ENCODE measurements at places on chromosomes 13 and 19. TPM values are rescaled to one million over a fixed set of nuclear protein-coding genes. Genes with fewer than 3 reads are reported as not detected.
A peak's percentile ranks its signal among the peaks of the same experiment; 100 is the strongest.

DNA sequence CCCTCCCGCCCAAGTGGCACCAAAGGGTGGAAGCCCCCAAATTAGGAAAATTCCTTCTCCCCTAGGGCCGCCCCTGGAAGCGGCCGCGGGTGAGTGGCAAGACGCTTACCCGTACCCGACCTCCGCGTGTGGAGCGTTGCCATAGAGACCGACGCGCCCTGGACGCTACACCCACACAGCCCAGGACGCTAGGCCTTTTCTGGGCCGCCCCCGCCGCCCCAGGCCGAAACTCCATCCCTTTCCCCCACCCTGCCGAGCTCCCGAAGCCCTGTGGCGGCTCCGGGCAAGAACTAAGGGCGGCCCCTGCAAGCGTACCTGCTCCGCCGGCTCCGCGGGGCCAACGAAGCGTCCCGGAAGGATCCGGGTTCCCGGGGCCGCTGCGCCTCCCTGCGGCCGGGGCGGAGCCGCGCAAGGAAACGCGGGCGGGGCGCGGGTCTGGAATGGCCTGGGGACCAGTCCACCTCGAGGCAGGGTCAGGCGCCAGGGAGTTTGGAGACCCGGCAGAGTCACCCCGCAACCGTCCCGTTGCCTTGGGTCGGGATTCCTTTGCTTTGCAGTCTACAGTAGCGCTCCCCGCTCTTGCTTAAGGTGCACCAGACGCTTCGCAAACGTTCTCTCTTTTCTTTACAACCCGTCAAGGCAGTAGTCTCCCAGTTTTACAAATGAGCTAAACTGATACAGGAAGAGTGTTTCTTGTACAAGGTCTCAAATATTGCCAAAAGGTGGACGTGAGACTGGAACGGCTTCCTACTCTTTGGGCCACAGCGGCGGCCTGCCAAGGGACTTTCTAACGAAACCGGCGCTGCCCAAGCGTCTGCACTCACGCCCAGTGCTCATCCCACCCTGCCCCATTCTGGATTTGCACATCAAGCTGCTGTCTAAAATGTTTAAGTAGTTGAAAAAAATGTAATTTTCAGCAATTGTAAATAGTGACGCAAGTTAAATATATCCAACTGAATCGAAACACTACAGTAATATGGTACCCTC, at the start of gene NEK5:
Gene NEK5 (minus strand): TSS at position 360 of the 987 bp plus-strand sequence. CDS start 1,591 bp downstream, outside the sequence.
- peaks cover 14% of the 10 kb centered on the region for H3K4me1 ChIP-seq
- H3K4me3 ChIP-seq: peak within 1 kb of the TSS; percentile 77
- peaks cover 8% of the 10 kb centered on the region for H3K27me3 ChIP-seq

DNA sequence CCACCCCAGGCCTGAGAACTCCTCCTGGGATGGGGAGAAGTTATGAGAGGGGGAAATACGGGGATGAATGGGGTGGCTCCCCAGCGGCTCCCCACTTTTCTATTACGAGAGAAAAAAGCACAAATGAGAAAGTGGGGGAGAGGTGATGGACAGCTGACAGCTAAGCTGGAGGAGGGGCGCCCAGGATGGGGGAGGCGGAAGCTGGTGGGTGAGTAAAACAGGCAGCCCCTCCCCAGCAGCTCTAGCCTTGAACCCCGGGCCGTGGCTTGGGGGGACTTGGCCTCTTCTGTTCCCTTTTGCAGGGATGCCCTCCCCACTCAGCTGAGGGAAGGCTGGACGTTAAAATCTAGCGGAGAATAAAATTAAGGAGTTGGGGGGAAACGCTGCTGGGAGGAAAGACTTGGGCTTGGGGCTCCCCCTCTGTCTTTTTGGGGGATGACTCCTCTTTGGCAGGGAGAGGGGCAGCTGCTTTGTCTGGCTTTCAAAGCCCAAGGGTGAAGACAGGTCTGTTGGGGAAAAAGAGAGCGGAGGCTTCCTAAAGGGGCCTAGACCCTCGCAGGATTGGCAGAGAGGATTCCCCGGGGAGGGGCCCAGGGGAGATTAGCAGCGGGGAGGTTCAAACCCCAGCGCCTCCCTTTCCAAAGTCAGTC, 1.4 kb upstream of the SAMD1 start:
- DNase-seq: no peak
- H3K36me3 ChIP-seq: peaks cover 39% of the 10 kb centered on the region
- H3K4me3 ChIP-seq: peak overlapping the region; percentile 99
- no peaks in the 10 kb centered on the region for H3K27me3 ChIP-seq

Gene MIA
- total RNA-seq: not detected

- DNase-seq: no peak
- peaks cover 33% of the 10 kb centered on the region for H3K27me3 ChIP-seq
- H3K36me3 ChIP-seq: no peaks in the 10 kb centered on the region
Measured at GRCh38 chr13:75222031-75222430, 259.9 kb downstream of the TBC1D4 start.

DNA sequence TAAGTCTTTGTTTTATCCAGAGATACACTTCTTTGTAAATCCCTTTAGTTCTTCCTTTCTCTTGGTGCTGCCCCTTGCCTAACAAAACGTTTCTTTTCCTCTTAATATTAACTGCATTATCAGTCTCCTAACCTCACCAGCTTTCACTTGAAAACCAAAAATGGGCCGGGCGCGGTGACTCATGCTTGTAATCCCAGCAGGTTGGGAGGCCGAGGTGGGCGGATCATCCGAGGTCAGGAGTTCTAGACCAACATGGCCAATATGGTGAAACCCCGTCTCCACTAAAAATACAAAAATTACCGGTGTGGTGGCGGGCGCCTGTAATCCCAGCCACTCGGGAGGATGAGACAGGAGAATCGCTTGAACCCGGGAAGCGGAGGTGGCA, 329.8 kb upstream of the MIR17HG start:
- H3K27ac ChIP-seq: no peak overlapping the region
- no peaks in the 10 kb centered on the region for H3K27me3 ChIP-seq
- no peaks in the 10 kb centered on the region for H3K36me3 ChIP-seq
- no peak for DNase-seq
- no peaks in the 10 kb centered on the region for H3K4me1 ChIP-seq

Gene CCNA1
- 1.5 TPM for total RNA-seq

DNA sequence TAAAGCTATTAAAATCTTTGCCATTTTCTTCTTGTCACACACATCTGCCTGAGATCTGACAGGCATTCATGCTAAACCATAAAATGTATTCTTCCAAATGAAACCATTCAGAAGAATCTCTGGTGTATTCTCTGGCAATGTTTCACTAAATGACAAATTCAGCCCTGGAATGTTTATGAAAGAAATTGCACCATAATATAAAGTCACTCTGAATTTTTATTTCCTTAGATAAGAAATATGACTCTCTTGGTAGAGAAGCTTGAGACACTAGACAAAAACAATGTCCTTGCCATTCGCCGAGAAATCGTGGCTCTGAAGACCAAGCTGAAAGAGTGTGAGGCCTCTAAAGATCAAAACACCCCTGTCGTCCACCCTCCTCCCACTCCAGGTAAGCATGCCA, 14.3 kb downstream of the OLFM4 start:
- H3K4me3 ChIP-seq: no peak overlapping the region
- DNase-seq: no peak
- no peaks in the 10 kb centered on the region for H3K36me3 ChIP-seq

DNA sequence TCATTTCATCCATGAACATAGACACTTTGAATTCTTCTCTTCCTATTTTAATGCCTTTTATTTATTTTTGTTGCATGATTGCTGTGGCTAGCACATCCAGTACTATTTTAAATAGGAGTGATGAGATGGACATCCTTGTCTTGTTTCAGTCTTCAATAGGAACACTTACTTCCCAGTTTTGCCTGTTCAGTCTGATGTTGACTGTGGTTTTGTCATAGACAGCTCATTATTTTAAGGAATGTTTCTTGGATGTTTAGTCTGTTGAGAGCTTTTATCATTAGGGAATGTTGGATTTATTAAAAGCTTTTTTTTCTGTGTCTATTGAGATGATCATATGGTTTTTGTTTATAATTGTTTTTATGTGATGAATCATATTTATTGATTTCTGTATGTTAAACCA, 586.6 kb downstream of the SLITRK1 start:
- H3K4me1 ChIP-seq: no peaks in the 10 kb centered on the region
- H3K4me3 ChIP-seq: no peak overlapping the region
- DNase-seq: no peak
- H3K27ac ChIP-seq: no peak overlapping the region
- no peaks in the 10 kb centered on the region for H3K27me3 ChIP-seq

Gene SMAD9
- total RNA-seq: 0.08 TPM

DNA sequence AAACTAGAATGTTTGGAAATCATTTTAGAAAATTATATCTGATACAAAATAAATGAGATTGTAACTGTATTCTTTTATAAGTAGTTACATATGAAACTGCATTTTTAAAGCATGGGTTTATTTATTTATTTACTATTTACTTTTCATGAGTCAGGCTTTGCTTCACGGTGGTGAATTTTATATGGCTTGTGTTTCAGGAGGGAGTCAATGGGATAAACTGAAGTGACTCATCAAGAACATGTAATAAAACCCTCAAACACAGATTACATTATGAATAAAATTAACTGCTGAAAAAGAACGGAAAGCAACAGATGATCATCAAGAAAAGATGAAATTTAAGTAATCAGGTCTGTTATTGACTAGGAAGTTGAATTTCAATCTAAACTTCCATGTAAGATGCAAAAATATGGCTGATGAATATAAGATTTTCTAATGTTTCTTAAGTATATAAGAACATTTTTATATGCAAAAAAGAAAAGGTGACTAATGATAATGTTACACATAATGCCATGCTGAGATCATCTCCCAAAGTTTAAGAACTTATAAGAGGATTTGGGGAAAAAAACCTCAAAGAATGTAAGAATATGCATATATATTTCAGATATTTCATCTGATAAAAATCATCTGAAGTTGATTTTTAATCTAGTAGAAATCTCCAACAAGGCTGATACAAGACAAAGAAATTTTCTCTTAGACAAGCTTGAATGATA, 383.6 kb downstream of the SLITRK1 start:
- no peak overlapping the region for H3K4me3 ChIP-seq
- H3K27me3 ChIP-seq: no peaks in the 10 kb centered on the region

Gene ADGRE1
- 4.6 TPM for total RNA-seq

DNA sequence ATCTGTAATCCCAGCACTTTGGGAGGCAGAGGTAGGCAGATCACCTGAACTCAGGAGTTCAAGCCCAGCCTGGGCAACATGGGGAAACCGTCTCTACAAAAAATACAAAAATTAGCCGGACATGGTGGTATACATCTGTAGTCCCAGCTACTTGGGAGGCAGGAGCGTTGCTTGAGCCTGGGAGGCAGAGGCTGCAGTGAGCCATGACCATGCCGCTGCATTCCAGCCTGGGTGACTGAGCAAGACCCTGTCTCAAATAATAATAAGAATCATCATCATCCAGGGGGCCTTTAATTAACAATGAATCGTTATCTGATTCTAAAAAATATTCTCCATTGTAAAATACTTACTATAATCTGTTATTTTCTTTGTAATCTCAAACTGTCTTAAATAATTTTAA, 283.4 kb downstream of the DACH1 start:
- no peaks in the 10 kb centered on the region for H3K36me3 ChIP-seq
- no peaks in the 10 kb centered on the region for H3K27me3 ChIP-seq
- no peak overlapping the region for H3K27ac ChIP-seq
- H3K4me3 ChIP-seq: no peak overlapping the region
- no peaks in the 10 kb centered on the region for H3K4me1 ChIP-seq

Gene DCT
- total RNA-seq: not detected

GRCh38 chr13:46181840-46182490, at the start of gene LCP1:
Gene LCP1, minus strand, starts transcription at chr13:46182177. Its CDS starts 22,515 bp downstream, at chr13:46159662.
- H3K27ac ChIP-seq: peak within 1 kb of the TSS; percentile 99
- H3K4me1 ChIP-seq: peaks cover 61% of the 10 kb centered on the region
- peak; percentile 83 for DNase-seq
- no peaks in the 10 kb centered on the region for H3K27me3 ChIP-seq

- H3K27ac ChIP-seq: no peak overlapping the region
- H3K4me3 ChIP-seq: no peak overlapping the region
- DNase-seq: no peak
- H3K36me3 ChIP-seq: peaks cover 10% of the 10 kb centered on the region
Measured at GRCh38 chr19:38304352-38304865, 358 bp downstream of the C19orf33 start.

Gene ZNF345
- total RNA-seq: 4.4 TPM

Gene SERP2
- 0.86 TPM for total RNA-seq

Gene SLAIN1
- 43.3 TPM for total RNA-seq

Gene ZNF625
- total RNA-seq: 2.5 TPM

- H3K27me3 ChIP-seq: peaks cover 4% of the 10 kb centered on the region
- H3K27ac ChIP-seq: no peak overlapping the region
- H3K4me1 ChIP-seq: peaks cover 13% of the 10 kb centered on the region
- no peak for DNase-seq
- H3K4me3 ChIP-seq: no peak overlapping the region
Measured at GRCh38 chr13:29835280-29836061, 14.9 kb downstream of the UBL3 start.

DNA sequence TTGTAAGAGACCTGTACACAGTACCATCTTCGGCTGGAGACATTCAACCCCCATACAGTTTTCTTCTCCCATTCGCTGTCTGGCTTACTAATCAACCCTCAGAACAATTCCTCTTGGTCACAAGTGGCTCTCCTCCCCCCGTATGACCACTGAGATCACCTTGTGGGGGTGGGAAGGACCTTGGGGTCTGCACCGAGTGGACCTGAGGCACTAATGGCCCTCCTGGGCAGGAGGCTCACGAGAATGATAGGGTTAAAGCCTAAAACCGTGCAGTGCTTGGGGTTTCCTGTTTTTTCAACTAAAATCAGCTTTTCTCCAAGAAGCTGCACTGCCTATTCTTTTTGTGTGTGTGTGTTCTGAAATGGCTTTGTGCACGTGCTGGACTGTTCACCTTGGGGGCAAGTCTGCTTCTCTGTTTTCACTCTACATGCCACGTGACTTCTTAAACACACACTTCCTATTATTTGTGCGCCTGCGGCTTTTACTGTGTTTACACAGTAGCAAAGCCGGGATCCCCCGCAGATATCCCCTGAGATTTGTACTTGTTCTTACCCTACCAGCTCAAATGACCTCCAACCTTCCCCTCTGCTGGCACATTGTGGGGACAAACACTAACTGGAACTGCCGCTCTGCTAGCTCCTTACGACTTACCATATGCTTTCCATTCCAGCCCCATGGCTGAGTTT, 12.3 kb downstream of the RBM26 start:
- H3K27me3 ChIP-seq: no peaks in the 10 kb centered on the region
- H3K27ac ChIP-seq: peak overlapping the region; percentile 60
- DNase-seq: no peak

GRCh38 chr19:36008336-36008978, at the start of gene SYNE4:
Gene SYNE4, minus strand, starts transcription at chr19:36008813. Its CDS starts 132 bp downstream, at chr19:36008681.
- H3K4me3 ChIP-seq: peak within 1 kb of the TSS; percentile 61
- no peaks in the 10 kb centered on the region for H3K27me3 ChIP-seq
- H3K36me3 ChIP-seq: peaks cover 6% of the 10 kb centered on the region
- H3K27ac ChIP-seq: no peak within 1 kb of the TSS
- H3K4me1 ChIP-seq: peaks cover 22% of the 10 kb centered on the region

GRCh38 chr13:66995203-66995611, 234.9 kb downstream of the PCDH9 start:
- H3K4me3 ChIP-seq: no peak overlapping the region
- peaks cover 6% of the 10 kb centered on the region for H3K4me1 ChIP-seq

Gene TNNT1
- not detected for total RNA-seq

Data from activated T-helper 1 cell treated with anti-CD3 and anti-CD28 coated beads, Interleukin-12 subunit alpha, Interleukin-12 subunit beta, Interleukin-2, Interleukin-4 antibody, amounts not matched to agents 30 ng/mL and 10 ng/mL and 1 ng/mL, durations not matched to agents 14 hours and 24 hours and 36 hours (primary cell).